ENCODE measurements at places on chromosomes 2 and 18.

- DNase-seq: no peak
These were observed 62.9 kb downstream of the RPL31 start for GRCh38 chr2:101064868-101065549.

GRCh38 chr2:105143467-105144151, 97.9 kb upstream of the GPR45 start:
- DNase-seq: no peak

- no peak for DNase-seq
These were observed 46.1 kb upstream of the MGAT4A start for GRCh38 chr2:98777076-98777475.

DNA sequence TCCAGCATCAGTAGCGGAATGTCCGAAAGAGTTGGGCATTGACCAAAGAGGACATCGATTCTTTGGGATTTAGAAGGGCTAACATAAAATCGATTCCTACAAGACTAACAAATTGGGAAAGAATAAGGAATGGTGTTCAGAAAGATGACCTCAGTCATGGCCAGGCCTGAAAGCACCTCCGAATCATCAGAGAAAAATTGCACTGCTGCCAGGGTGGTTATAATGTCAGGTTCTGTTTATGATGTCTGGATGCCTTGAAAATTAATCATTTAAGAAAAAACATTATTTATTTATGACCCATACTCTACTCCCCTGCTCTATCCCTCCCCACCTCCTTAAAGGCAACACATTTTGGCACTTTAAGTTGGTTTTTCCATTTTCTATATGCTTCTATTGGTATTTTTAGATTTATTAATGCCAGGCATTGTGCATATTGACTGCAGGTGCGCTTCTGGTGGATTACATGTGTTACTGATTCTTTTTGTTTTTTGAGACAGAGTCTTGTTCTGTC, 104.7 kb downstream of the MYCN start:
- DNase-seq: no peak

DNA sequence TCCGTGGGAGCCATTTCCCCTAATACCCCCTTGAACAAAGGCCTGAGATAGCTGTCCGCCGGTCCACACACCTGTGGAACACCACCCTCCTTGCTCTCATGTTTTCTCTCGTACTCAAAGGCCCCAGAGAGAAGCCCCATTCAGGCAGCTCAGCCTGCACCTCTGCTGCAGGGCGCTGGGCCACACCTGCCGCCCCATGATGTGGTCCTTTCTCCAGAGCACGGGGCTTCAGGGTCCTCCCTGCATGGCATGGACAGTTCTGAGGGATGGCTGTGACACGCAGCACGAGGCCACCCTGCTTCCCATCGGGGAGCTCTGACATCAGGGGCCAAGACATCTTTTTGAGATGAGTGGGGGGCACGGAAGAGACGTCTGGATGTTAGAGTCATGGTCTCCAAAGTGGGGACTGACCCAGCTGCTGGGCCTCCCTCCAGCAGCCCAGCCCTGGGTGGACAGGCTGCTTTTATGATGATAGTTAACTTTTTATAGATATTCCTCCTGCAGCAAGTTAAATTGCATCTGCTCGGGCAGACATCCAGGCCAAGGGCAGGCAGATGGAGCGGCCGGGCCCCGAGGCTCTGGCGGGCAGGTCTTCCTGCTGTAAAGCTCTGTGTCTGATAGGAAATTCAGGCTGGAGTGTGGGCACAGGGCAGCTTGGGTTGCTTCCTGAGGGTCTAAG, 56.7 kb downstream of the SDC1 start:
- no peak for DNase-seq

DNA sequence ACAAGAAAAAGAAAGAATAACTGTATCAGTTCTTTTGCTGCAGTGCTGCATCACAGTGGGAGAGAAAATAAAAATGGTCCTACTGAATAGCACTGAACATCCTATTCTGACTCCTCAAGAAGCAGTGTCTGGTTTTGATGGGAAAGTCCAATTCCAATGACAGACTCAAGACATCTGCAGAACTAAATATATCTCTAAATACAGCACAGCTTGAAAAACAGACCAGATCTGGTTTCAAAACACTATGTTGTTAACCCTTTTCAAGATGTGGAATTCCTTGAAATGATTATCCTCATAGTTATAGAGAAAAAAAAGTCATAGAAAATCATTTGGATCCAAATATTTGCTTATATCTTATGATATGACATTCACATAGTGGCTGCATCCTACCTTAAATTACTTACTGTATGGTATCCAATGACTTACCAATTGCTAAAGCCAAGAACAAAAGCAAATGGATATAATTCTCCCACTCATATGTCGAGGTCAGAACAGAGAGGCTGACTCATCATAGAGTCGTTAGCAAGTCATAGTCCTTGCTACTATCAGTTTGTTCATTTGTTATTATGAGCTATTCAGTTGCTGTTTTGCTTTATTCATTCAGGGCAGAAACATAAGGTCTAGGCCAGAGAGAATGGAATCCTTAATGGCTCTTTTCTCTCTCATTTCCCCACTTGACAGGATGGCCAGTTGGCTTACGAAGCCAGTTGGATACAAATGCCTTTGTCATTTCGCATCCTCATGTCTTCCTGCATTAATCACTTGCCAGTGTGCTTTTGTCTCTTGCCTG, 62.5 kb upstream of the ACVR2A start:
- peak; percentile 10 for DNase-seq

- no peak for DNase-seq
These were observed 780.0 kb upstream of the RAB6C start for GRCh38 chr2:129199501-129199900.

DNA sequence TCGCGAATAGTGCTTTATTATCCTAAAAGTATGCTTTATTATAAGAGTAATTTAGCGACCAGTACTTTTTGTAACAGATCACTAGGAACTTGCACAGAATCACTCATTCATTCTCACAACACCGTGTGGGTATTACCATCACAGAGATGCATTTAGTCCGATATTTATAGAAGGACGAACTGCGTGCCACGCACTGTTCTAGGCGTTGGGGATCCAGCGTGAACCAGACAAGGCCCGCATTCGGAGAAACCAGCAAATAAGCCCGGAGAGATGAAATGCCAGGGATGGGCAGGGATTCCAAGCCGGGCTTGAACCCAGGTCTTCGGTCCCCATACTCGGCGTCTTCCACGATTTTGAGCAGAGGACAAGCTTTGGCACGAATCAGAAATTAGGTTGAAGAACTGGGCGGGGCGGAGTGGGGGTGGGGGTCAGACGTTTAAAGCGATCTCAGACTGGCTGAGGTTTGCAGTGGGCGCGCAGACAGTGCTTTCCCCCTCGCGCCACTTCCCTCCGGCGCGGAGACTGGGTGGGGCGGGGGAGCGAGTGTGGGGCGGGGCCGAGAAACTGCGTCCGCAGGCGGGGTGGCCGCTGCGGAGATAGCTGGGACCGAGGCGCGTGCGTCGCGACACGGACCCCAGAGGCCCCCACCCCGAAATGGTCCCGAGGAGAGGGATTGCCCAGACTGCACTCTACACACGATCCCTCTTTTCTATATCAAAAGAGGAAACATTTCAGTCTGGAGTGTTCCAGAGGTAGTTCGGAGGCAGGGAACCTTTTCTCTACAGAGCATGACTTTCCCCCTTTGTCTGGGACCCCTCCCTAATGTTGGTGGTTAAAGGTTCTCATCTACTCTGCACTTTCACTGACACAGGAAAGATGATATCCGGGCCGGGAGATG, 1.1 kb upstream of the CXCR4 start:
- DNase-seq: peak; percentile 91

DNA sequence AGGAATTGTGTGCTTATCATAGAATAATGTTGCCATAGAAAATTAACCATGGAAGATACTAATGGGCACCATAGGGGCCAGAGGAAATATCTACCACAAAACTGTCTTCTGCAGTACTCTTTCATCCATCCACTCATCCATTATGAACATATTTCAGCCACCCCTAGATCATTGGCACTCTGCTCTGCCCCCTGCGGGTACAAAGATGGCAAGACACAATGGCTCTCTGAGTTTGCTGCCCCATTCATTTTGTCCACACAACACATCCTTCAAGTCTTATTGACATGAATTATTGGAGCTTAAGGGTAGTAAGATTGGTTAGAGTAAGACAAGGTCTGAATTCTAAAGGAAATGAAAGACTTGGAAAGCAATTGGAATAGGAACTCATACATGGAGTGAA, 1224.7 kb upstream of the CELF4 start:
- DNase-seq: no peak

GRCh38 chr2:215454519-215455246, 18.8 kb upstream of the FN1 start:
- peak; percentile 56 for DNase-seq

- peak; percentile 72 for DNase-seq
These were observed 28.5 kb upstream of the CEP68 start for GRCh38 chr2:65027616-65028244.

- peak; percentile 79 for DNase-seq
These were observed 884.8 kb downstream of the EPHA4 start for GRCh38 chr2:220687231-220687843.

DNA sequence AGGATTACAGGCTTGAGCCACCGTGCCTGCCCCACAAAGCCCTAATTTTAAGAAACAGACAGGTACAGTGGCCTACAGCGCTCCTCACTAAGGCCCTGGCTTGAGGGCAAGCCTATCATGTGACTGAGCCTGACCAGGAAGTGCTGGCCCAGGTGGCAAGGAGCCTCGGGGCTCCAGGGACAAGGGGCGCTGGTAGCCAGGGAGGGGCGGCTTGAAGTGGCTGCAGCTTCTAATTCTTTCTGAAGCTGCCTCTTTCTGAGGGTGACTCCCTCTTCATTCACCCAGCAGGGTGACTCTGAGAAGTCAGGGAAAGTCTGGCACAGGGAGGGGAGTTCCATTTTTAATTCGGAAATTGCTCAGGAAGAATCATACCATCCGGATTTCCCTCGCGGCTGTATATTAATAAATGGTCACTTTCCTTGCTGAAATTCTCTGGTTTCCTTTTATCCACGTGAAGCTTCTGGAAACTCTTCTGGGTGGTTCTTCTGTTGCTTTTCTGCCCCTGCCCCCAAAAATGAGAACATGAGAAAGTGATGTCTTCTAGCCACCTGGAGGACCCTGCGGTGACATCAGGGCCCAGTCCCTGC, 115.7 kb downstream of the FAM210A start:
- DNase-seq: no peak

DNA sequence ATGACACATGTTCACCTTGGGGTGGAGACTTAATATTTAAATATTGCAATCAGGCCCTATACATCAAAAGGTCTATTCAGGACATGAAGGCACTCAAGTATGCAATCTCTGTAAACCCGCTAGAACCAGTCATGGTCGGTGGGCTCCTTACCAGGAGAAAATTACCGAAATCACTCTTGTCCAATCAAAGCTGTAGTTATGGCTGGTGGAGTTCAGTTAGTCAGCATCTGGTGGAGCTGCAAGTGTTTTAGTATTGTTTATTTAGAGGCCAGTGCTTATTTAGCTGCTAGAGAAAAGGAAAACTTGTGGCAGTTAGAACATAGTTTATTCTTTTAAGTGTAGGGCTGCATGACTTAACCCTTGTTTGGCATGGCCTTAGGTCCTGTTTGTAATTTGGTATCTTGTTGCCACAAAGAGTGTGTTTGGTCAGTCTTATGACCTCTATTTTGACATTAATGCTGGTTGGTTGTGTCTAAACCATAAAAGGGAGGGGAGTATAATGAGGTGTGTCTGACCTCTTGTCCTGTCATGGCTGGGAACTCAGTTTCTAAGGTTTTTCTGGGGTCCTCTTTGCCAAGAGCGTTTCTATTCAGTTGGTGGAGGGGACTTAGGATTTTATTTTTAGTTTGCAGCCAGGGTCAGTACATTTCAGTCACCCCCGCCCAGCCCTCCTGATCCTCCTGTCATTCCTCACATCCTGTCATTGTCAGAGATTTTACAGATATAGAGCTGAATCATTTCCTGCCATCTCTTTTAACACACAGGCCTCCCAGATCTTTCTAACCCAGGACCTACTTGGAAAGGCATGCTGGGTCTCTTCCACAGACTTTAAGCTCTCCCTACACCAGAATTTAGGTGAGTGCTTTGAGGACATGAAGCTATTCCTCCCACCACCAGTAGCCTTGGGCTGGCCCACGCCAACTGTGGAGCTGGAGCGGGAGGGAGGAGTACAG, 108.1 kb downstream of the XRCC5 start:
- no peak for DNase-seq

DNA sequence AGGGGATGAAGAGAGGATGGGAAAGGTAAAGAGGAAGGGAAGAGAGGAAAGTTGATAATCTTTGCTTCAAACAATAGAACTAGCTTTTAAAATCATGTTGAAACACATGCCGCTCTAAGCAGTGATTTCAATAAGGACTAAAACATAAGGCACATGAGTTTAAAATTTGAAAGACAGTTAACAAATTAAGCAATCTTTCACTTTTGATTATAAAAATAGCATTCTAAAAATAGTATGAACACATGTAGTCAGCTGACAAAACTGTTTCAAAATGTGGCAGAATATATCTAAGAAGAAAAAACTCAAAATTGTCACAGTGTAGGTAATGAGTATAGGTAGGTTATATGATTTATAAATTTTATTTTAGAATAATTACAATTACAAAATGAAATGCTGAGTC, 25.3 kb downstream of the PSME4 start:
- no peak for DNase-seq

GRCh38 chr2:196836440-196836839, 27.3 kb upstream of the C2orf66 start:
- no peak for DNase-seq

DNA sequence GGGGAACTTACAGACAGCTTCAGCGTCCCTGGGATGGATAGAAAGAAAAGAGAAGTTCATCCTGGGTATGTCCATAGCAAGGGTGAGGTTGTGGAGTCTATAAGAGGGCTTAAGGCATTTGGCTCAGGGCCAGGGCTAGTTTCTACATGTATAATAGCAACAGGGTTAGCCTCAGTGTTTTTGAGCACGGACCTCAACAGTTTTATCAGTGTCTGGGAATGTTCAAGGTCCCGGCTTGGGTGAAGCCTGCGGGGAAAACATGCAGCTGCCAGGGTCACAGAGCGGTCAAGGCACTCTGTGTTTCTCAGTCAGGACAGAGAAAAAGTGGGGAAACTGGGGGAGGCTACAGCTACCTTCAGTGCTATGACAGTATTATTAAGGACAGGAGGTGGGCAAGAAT, 427.7 kb upstream of the HS6ST1 start:
- no peak for DNase-seq

DNA sequence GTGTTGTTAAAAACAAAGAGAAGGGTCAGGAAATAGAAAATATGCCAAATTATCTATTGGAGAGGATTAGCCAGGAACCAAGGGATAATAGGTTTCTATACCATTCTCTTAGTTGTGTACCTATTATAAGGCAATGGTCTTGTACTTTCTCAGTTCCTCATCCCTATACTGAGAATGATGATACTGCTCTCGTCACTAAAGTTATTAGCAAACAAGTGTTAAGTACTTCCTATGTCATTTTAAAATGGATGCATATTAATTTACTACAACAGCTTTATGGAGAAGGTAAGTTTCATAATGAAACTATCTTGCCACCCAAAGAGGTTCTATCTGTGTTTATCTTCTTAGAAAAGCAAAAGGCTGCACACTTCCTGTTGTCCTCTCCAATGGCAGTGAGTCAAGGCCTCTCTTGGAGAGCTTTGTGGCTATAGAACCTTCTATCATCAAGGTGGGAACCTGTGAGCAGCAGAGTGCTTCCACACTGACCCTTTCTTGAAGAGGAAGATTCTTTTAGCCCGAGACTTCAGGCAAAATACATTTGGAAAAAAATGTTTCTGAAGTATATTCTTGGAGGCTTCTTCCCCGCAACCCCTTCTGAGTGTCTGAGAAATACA, 460.7 kb upstream of the FANCL start:
- no peak for DNase-seq

GRCh38 chr2:792687-793086, 115.5 kb upstream of the TMEM18 start:
- DNase-seq: no peak

GRCh38 chr2:108477099-108477498, 28.1 kb downstream of the GCC2 start:
- DNase-seq: no peak

GRCh38 chr18:37853706-37854105, 288.1 kb upstream of the CELF4 start:
- DNase-seq: peak; percentile 61
